Germinal center (tissue), 1 donor: ENCODE measurements at places on chromosomes 4 and X.

DNA sequence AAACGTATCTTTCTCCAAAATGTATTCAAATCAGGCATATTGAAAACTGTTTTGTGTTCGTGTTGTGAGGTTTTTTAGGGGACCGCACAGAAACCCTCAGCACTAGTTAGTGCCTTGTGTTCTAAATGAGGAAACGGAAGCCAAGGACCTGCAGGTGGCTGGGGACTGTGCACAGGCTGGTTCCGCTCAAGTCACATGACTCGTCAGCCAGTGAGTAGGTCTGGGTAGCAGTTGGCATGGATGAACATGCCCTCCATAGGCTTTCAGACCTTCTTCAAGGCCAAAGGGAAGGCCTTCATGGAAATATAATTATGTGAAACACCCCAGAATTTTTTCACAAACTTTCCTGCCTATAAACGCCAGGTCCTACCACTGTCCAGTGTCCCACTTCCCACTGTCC is 1.3 kb upstream of the F11 start:
- no peak for DNase-seq

- DNase-seq: no peak
Measured at GRCh38 chr4:15744016-15744545, 34.0 kb upstream of the CD38 start.

DNA sequence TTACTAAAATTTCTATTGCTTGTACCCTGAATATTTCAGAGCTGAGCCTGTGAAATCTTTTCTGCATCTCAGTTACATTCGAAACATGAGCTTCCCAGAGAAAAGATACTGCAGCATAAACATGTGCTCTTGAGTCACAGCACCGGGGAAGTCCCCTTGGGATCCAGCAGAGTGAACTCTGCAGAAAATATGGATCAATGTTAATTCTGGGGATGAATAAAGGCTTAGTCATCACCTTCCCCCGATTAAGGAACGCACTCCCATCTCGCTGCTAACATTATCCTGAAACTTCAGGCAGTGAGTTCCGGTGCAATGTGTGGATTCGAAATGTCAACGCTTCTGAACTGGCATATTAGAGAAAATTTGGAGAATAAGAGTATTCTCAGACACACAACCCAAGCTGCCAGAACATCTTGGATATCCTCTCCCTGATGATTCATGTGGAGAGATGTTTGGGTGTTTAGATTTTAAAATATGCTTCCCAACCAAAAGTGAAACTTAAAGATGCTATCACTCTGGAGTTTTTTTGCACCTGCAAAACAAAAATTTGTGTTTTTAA is 90.8 kb downstream of the IRF2 start:
- DNase-seq: no peak

DNA sequence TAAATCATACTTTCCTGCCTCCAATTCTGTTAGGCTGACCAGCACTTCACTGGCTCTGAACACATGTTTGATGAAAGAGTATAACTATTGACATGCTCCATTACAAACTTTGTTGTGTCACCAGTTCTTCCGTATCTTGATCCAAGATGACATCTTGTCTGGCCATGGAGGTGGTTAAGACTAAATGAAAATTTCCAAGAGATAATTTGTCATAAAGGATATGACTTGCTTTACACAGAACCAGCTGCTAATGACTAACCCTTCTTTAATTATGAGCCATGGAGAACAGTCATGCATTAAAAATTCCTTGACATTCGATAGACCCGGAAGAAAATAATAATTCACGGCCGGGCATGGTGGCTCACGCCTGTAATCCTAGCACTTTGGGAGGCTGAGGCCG is 17.7 kb upstream of the N4BP2 start:
- DNase-seq: no peak
